ENCODE measurements at places on chromosomes 6 and 20.

DNA sequence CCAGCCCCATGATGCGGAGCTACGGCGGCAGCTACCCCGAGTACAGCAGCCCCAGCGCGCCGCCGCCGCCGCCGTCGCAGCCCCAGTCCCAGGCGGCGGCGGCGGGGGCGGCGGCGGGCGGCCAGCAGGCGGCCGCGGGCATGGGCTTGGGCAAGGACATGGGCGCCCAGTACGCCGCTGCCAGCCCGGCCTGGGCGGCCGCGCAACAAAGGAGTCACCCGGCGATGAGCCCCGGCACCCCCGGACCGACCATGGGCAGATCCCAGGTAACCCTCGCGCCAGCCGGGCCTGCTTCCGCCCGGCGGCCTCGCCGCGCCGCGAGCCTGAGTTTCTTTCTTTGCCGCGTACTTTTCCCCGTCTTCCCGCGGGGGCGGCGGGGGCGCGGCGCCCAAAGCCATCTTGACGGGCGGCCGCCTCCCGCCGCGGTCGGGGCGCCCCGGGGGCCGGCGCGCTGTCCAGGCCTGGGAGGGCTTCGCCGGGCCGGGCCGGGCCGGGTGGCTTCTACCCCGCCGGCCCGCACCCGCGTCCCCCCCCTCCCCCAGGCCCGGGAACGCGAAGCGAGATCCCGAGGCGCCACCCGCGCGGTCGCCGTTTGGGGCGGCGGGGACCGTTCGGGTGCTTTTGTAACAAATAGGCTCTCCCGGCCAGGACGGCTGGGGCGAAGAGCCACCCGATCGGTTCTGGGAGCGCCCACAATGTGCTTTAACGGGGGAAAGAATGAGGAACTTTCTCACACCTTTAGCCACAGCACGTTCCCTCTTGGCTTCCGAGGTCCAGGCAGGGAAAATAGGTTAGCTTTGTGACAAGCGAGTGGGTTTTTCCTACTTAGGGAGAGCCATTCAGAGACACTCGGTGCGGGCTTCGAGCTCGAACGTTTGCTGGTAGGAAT, 2.3 kb downstream of the ARID1B start:
- DNase-seq: no peak

DNA sequence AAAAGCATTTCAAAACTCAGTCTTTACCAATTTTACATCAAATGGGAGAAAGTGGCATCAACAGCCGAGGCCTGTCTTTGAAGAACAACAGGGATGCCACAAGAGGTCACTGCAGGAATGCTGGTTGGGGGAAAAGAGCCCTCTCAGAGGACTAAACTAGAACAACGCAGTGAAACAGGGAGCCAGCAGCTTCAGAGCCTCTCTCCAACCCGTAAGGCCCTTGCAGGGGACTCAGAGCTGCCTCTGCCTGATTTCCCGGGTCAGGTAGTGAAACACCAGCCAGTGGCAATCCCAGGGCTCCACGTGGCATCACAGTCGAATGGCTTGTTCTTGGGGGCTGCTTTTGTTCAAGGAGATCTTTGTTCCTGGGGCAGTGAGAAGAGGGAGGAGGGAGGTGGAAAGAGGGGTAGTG, 55.0 kb upstream of the KCNK16 start:
- DNase-seq: no peak

GRCh38 chr20:24965065-24965919, 16.2 kb downstream of the CST7 start:
- peak; percentile 56 for DNase-seq

DNA sequence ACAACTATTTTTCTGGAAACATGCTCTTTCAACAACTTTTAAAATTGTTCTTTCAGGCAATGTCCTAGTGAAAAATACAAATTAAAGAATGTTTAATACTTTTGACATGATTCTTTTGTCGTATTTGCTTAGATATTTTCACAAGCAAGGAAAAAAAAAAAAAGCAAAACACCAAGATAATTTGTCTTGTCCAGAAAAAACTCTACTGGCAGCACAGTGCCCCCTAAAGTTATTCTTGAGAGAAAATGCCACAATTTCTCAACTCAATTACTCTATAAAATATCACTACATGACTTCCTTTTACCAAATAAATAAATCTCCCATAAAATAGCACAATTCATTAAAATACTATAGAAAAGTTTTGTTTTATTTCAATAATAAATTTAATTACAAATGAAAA, 652.5 kb upstream of the EPHA7 start:
- no peak for DNase-seq

DNA sequence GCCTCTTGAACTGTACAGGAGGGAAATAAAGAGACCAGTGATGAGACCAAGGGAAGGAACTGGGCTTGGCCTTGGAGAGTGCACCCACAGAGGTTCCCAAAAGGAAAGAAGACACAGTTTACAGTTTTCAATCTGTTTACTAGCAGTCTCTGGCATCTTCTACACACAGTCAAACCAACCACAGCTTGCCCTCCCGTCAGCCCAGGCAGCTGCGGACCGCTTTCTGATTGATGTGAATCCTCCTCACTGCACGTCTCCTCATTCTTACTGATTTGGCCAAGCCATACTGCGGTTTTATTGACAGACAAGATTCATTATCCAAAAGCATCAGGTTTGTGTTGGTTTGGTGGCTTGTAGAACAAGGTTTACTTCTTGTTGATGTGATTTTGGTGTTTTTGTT, 104.5 kb upstream of the ASF1A start:
- no peak for DNase-seq

DNA sequence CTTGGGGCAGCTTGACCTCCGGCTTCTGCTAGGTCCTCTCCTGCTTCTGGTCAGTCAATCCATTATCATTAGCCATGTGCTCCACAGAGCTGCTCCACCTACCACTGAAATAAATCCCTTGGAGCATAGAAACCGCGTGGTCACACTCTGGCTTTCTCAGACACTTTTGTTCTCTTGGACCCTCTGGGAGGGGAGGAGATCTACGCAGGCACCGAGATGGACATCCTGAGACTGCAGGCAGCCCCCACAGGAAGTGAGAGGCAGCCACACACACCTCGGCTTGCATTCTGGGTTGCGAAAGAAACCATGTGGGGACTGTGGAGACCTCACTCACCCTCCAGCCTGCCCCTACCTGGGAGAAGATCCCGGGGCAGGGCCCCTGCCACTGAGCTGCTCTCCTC, 79.5 kb downstream of the FYN start:
- DNase-seq: no peak

- DNase-seq: no peak
Observed at GRCh38 chr6:124823240-124824111, 138.8 kb upstream of the RNF217 start.

- DNase-seq: no peak
Observed at GRCh38 chr20:57433657-57434389, 42.6 kb downstream of the RBM38 start.

GRCh38 chr6:45587229-45588060, 209.7 kb upstream of the SUPT3H start:
- DNase-seq: no peak

- DNase-seq: no peak
Observed at GRCh38 chr6:55594442-55594841, 15.4 kb upstream of the HMGCLL1 start.

GRCh38 chr6:50819904-50820868, 1.5 kb downstream of the TFAP2B start:
- DNase-seq: no peak

- no peak for DNase-seq
Observed at GRCh38 chr6:15502446-15503345, 160.1 kb downstream of the DTNBP1 start.

DNA sequence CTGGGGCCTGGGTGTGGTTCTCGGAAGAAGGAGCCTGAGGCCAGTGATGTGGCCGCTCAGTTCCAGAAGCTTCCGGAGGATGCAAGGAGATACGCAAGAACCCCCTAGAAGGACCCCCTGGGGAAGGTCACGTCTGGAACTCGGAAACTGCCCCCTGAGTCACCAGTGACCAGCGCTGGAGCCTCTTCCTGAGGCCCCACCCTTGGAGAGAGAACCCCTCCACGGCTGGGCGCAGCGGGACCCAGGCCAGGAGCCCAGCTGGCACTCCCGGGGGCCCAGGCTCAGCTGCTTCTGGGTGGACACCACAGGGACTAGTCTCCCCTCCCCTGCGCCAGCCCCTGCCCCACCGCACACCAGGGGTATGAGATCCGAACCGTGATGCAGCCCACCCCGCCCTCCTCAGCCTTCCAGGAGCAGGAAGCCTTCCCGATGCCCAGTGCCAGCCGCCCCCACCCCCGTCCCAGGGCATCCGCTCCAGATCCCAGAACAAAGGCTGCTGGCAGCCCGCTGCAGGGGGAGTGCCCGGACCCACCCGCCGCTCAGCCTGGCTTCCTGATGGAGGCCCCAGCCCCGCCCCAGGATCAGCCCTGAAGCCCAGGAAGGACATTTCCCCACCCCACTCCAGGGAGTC, 7.5 kb downstream of the LAMA5 start:
- DNase-seq: no peak

DNA sequence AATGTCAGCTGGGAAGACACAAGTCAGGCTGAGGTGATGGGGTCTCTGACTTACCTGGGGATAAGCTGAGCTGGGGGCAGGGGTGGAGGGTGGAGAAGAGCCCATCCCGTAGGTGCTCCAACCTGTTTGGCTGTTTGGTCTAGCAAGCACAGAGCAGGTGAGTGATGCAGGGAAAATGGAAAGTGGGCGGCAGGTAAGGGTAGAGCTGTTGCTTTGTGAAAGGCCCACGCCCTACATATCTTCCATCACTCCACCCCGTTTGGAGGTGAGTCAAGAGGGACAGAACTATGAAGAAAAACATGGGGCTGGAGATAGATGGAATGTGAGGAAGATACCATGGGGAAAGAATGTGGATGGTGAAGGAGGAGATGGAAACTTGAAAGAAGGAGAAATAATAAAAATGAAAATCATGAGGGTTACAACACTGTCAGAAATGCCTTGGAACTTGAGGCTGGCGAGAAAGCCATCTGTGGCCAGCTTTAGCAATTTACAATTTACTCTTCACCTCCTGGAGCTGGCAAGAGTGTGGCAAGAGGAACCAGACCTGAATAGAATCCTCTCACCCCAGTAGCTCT, 1.3 kb downstream of the LY6G6C start:
- no peak for DNase-seq

DNA sequence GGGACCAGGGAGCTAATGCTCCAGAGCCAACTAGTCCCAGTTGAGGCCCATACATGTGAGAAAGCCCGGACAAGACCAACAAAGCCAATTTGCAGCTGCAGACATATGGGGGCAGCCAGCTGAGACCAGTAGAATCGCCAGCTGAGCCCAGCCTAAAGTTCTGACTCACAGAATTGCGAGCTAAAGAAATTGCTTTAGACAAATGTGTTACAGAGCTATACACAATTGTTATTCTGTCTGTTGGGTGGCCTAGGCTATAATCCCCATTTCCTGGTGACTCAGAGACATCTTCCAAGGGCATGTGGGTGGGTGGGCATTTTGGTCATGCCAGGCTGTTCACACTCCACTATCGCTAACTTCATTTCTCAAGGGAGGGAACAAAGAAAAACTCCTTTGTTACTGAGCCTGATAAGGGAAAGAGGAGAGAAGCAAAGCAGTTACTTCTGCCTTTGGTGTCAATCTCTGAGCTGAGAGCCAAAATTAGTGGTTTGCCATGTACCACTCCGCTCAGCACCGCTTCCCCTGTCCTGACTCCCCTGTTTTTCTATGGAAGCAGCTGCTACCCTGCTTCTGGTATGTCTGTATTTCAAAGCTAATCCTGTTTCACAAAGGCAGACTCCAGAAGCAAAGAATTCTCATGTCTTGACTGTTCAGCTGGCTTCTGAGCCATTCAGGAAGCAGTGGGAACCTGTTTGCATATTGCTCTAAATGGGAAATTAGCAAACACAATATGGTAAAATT, 26.1 kb downstream of the SCP2D1 start:
- DNase-seq: no peak

- DNase-seq: no peak
Observed at GRCh38 chr6:21455071-21455470, 138.5 kb upstream of the SOX4 start.

GRCh38 chr20:37566590-37567330, 39.1 kb upstream of the BLCAP start:
- DNase-seq: peak; percentile 74

GRCh38 chr6:114650891-114651290, 308.1 kb upstream of the HS3ST5 start:
- no peak for DNase-seq

GRCh38 chr6:143900358-143900757, 36.1 kb downstream of the ZC2HC1B start:
- no peak for DNase-seq

DNA sequence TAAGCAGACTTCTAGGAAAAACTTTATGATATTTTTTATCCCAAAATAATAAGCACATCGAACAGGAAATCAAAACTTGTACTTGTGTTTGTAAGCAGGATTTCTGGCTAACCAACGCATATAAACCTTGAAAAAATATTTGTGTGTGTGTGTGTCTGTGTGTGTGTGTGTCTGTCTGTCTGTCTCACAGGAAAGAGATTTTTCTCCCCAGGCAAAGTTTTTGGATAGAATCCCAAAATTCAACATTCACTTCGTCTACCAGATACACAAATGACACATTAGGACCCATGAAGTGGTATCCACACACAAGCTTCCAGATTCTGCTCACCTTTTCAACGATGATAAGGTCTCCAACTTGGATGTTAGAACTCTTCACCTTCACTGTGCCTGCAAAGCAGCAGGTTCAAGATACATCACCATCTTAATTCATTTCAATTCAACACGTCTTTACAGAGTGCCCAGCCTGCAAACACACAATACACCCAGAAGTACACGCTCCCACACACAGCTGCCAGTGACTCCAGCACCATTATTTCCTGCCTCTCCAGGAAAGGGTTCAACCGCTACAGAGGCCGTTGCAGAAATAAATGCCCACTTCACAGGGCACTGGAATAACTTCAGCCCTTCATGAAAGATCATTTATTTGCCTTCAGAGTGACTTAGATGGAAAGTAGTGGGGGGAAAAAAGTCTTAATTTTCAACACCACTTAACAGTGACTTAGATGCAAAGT, 70.9 kb downstream of the ATP9A start:
- no peak for DNase-seq

DNA sequence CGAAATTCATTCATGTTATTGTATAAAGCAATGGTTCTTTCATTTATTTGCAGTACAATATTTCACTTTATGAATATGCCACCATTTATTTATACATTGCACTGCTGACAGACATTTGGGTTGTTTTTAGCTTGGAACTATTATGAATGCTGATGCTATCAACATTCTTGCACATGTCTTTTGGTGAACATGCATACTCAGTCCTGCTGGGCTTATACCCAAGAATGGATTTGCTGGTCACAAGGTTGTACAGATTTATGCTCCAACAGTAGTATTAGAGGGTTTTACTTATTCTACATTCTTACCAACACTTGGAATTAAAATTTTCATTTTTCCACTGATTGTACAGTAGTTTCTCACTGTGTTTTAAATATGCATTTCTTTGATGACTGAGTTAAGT, 126.2 kb downstream of the PTPRK start:
- no peak for DNase-seq

DNA sequence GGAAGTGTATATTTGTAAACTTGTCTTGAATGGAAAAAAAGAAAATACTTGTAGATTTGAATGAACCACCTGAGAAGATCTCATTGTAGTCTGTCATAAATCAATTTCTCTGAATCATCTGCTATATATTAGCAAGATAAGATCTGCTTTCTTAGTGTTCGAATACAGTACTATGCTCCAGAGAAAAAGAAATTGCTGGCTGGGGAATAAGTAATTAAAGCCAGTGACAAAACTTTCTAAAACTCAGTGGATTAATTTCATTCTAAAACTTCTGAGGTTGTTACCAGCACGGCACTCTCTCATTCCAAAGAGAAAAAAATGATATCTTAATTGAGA, 22.4 kb upstream of the MROH8 start:
- no peak for DNase-seq

GRCh38 chr6:139361211-139361610, 13.2 kb downstream of the CITED2 start:
- no peak for DNase-seq

- no peak for DNase-seq
Observed at GRCh38 chr6:169188475-169188874, 65.2 kb downstream of the THBS2 start.
